Endothelial cell (in vitro differentiated cells): ENCODE measurements at places on chromosomes 1 and 21. TPM values are rescaled to one million over a fixed set of nuclear protein-coding genes. Genes with fewer than 3 reads are reported as not detected.

Gene PDPN
- total RNA-seq: 4.3 TPM

- H3K27ac ChIP-seq: no peak overlapping the region
- H3K4me1 ChIP-seq: peaks cover 29% of the 10 kb centered on the region
- no peak overlapping the region for H3K4me3 ChIP-seq
Observed at GRCh38 chr1:54173681-54174080, 20.9 kb upstream of the CDCP2 start.

DNA sequence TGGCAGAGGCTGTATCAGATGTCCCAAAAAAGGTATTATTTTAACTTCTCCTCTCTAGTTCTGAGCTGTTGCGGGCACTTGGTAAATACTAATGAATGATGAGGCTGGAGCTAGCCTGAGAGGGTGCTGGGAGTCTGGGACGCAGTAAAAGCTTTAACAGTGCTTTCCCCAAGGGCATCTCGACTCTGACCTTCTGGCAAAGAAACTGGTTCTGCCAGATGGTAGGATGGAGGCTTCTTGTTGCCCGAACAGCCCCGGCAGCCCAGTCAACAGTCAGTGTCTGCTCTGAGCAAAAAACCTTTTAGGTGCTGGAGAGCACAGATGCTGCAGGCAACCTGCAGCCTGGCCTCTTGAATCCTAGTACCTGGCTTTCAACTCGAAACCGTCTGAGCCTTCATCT, 2.5 kb upstream of the PNRC2 start:
- H3K4me1 ChIP-seq: peaks cover 44% of the 10 kb centered on the region
- H3K27ac ChIP-seq: peak overlapping the region; percentile 36
- peaks cover 9% of the 10 kb centered on the region for H3K27me3 ChIP-seq

DNA sequence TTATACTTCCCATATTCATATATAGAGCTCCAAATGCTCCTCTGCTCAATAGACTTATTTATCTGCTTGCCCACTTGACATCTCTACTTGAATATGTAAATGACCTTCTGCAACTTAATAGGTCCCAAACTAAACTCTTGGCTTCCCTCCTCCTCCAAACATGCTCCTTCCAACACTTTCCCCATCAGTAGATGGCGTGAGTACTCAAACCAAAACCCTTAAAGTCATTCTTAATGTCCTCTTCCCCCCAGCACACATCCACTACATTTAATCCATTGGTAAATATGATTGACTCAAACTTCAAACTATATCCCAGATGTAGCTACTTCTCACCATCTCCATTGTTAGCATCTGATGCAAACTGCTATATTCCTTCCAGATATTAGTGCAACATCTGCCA, 48.5 kb upstream of the PBX1 start:
- H3K27ac ChIP-seq: no peak overlapping the region
- DNase-seq: no peak
- no peaks in the 10 kb centered on the region for H3K27me3 ChIP-seq
- H3K36me3 ChIP-seq: no peaks in the 10 kb centered on the region
- H3K4me3 ChIP-seq: no peak overlapping the region
- H3K4me1 ChIP-seq: no peaks in the 10 kb centered on the region

GRCh38 chr1:202319381-202320080, 22.2 kb downstream of the UBE2T start:
- no peak for DNase-seq
- peaks cover 32% of the 10 kb centered on the region for H3K4me1 ChIP-seq
- no peaks in the 10 kb centered on the region for H3K36me3 ChIP-seq
- H3K27me3 ChIP-seq: peaks cover 3% of the 10 kb centered on the region
- no peak overlapping the region for H3K27ac ChIP-seq

DNA sequence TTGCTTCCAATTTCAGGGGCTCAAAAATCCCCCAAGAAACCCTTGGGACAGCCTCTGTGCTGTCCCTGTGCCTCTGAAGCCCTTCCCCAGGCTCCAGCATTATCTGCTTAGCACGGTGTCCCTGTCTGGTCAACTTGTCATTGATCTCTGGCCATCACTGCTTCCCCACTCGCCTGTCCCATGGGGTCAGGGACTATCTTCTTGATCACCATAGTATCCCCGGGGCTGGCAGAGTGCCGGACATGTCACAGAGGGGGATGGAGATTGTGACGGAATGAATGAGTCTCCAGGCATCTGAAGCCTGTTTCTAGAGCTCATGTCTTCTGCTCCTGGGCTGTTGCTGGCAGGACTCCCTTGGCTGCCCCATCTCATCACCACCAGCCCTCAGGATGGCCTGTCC, 99.4 kb upstream of the VAMP3 start:
- no peak for DNase-seq
- no peak overlapping the region for H3K4me3 ChIP-seq
- no peak overlapping the region for H3K27ac ChIP-seq
- peaks cover 16% of the 10 kb centered on the region for H3K27me3 ChIP-seq
- H3K36me3 ChIP-seq: no peaks in the 10 kb centered on the region
- H3K4me1 ChIP-seq: no peaks in the 10 kb centered on the region

Gene KCNQ4
- total RNA-seq: 1.5 TPM
